T-helper 17 cell (primary cell): ENCODE measurements at places on chromosomes 5 and 9. TPM values are rescaled to one million over a fixed set of nuclear protein-coding genes. Genes with fewer than 3 reads are reported as not detected.

PCDHGB3 gene
- total RNA-seq: 0.13 TPM

SPATA31C1 gene
- total RNA-seq: not detected

ZNG1C gene
- 33.1 TPM for total RNA-seq

DNA sequence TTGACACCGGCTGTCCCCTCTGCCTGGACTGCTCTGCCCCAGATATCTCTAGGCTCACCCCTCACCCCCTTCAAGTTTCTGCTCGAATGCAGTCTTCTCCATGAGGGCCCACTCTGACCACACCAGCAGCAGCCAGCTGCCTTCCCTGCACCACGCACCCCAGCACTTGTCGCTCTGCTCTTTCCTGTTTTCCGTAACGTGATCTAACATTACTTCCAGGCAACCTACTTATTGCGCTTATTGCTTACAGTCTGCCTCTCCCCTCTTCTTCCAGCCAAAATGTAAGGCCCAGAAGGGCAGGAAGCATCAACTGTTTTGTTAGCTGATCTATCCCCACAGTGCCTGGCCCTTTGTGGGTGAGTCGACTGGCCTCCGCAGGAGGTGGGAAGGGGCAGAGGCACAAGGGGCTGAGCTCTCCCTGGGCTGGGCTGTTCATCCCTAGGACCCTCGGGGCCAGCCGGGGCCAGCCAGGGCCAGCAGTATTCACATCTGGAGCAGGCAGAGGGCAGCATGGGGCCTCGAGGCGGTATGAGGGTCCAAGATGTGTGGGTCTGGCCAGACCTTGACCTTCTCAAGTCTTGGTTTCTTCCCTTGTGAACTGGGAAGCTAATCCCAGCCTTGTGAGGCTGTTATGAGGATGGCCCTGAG, 11.6 kb upstream of the DBN1 start:
- H3K27me3 ChIP-seq: no peaks in the 10 kb centered on the region
- H3K4me1 ChIP-seq: peaks cover 4% of the 10 kb centered on the region
- peak overlapping the region; percentile 43 for H3K27ac ChIP-seq
- no peaks in the 10 kb centered on the region for H3K36me3 ChIP-seq
- DNase-seq: no peak
- H3K4me3 ChIP-seq: no peak overlapping the region

GRCh38 chr5:132313961-132314432, 19.8 kb downstream of the SLC22A4 start:
- no peak overlapping the region for H3K27ac ChIP-seq
- H3K4me1 ChIP-seq: peaks cover 3% of the 10 kb centered on the region
- H3K36me3 ChIP-seq: no peaks in the 10 kb centered on the region
- H3K27me3 ChIP-seq: no peaks in the 10 kb centered on the region
- H3K4me3 ChIP-seq: no peak overlapping the region
- DNase-seq: no peak

GRCh38 chr5:165173651-165174050, 1668.2 kb downstream of the MAT2B start:
- no peak overlapping the region for H3K4me3 ChIP-seq
- no peaks in the 10 kb centered on the region for H3K4me1 ChIP-seq
- no peaks in the 10 kb centered on the region for H3K27me3 ChIP-seq
- no peaks in the 10 kb centered on the region for H3K36me3 ChIP-seq
- DNase-seq: no peak

GRCh38 chr5:137566118-137566541, 67.0 kb upstream of the SPOCK1 start:
- peaks cover 50% of the 10 kb centered on the region for H3K27me3 ChIP-seq
- DNase-seq: no peak
- peaks cover 4% of the 10 kb centered on the region for H3K4me1 ChIP-seq
- peaks cover 2% of the 10 kb centered on the region for H3K36me3 ChIP-seq
